ENCODE measurements at places on chromosomes 12 and 14.

DNA sequence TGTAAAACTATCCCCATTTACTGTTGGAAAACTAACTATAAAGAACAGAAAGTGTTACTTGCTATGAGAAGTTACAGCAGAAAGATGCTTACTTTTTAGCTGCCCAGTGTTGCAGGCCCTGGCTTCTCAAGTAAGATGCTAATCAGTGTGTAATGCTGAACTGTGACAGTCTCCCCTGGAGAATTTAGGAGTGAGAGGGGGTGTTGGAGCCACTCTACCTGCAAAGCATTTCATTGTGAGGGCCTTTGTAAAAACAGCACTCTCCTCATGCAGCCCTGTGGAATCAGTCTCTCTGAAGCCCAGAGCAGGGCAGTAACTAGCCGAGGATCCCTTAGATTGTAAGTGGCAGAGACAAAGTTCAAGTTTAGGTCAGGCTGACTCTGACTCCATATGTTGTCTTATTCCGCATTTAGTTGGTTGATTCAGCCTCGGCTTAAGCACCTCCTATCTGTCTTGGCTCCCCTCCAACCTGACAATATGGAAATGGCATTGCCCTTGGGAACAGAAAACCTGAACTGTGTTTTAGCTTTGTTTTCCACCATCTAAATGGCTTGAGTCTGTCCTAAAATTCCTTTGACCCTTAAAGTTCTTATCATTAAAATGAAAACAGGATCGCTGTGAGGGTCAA is 141.3 kb downstream of the PRKCH start:
- no peak for DNase-seq

- no peak for DNase-seq
Observed at GRCh38 chr12:93183940-93184671, 193.6 kb upstream of the NUDT4 start.

GRCh38 chr14:42633504-42634095 is 1026.9 kb downstream of the LRFN5 start:
- no peak for DNase-seq

GRCh38 chr12:95634622-95635621 is 83.6 kb upstream of the USP44 start:
- no peak for DNase-seq

DNA sequence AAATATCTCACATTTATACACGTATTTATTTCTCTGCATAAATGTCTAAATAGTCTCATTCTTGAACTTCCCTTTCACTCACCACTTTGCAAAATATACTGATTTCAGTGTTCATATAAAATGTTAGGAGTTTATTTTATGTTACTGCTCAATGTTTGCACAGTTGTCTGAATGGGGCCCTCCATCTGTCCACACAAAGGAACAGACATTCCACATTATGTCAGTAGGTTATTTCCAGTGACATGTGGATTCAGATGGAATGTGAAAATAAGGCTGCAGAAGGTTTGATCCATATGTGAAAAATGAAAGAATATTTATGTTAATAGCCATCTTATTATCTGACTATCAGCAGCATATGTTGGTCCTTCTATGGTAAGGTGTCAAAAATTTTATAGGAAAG is 994.4 kb upstream of the SEL1L start:
- DNase-seq: peak; percentile 48

GRCh38 chr12:89299931-89300330 is 52.4 kb downstream of the DUSP6 start:
- DNase-seq: no peak

- DNase-seq: no peak
Observed at GRCh38 chr14:63394841-63395240, 76.1 kb upstream of the GPHB5 start.

GRCh38 chr12:30837595-30837994 is 82.8 kb upstream of the CAPRIN2 start:
- no peak for DNase-seq

DNA sequence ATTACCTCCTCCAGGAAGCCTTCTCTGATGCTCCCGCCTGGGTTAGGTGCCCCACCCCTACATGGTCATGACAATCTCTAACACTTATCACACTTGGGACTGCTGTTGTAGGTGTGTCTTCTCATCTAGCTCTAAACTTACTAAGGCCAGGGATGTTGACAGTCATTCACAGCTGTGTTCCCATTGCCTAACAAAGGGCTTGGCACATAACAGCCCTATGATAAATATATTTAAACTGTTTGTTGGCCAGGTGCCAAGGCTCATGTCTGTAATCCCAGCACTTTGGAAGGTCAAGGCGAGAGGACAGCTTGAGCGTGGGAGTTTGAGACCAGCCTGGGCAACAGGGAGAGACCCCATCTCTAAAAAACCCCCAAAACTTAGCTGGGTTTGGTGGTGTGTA is 98.8 kb upstream of the RGS6 start:
- no peak for DNase-seq

GRCh38 chr12:10243818-10244520 is 31.3 kb downstream of the GABARAPL1 start:
- DNase-seq: no peak

DNA sequence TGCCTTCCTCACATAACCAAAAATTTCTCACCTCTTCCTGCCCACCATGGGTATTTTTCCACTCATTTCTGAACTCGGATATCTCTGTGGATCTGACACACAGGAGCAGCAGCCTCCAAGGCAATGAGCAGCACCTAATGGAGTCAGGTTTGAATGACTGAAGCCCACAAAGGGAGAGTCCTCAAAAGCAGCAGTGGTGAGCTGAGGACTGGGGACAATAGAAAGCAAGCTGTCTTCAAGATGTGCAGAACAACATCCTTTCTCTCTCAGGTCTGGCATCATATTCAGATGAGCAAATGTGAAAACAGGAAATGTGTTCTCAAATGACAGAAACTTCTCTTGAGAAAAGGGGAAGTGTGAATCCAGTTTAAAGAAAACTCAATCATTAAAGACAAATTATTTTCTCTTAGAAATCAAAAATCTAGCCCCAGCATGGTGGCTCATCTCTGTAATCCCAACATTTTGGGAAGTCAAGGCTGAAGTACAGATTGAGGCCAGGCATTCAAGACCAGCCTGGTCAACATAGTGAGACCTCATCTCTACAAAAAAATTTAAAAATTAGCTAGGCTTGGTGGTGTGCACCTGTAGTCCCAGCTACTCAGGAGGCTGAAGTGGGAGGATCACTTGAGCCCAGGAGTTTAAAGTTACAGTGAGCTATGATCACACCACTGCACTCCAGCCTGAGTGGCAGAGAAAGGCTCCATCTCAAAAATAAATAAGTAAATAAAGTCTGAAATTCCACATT is 54.2 kb downstream of the C12orf42 start:
- DNase-seq: no peak

DNA sequence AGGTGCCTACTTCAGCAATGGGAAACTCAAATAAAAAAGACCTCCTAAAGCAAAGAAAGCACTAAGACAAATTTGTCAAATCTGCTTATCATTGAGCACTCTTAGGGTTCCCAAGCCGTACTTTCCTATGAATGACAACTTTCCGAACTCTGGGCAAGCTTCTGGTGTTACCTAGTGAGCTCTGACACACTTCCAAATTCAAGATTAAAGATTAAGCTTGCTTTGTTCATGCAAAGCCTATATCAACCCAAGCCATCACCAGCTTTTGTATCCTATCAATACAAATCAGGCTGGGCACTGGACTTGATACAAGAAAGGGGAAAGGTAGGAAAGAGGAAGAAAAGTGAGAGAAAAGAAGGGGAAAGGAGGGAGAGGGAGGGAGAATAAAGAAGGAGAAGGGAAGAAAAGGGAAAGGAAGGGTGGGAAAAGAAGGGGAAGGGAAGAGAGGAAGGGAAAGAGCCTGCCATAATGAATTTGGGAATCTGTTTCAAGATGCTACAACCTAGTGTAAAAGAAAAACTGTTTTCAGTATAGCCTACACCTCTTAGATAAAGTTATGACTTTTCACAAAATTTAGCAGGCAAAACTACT is 23.8 kb upstream of the FBLN5 start:
- DNase-seq: no peak

- no peak for DNase-seq
Observed at GRCh38 chr14:78104160-78104559, 66.0 kb upstream of the NRXN3 start.

DNA sequence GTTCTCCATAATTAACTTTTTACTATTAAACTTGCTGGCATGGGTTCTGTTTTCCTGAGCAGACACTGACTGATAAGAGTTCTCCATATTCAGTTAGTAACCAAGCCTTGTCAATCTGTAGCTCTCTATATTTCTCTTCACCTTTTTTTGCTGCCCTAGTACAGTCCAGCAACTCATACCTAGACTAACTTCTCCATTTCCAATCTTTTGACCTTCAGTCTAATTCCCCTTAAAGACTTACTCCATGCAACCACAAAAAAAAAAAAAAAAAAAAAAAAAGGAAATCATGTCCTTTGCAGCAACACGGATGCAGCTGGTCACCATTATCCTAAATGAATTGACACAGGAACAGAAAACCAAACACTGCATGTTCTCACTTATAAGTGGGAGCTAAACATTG is 125.7 kb upstream of the KRAS start:
- DNase-seq: no peak

GRCh38 chr12:3041558-3042164 is 35.5 kb upstream of the TSPAN9 start:
- DNase-seq: peak; percentile 51

- no peak for DNase-seq
Observed at GRCh38 chr14:24674204-24674970, 40.4 kb upstream of the GZMB start.

All from NCI-H446 treated with DMSO at 0.1 percent for 48 hours (cell line).